CD4-positive, alpha-beta T cell treated with Interleukin-10 for 1 hour (primary cell): ENCODE measurements at places on chromosomes 13 and 19.
A peak's percentile ranks its signal among the peaks of the same experiment; 100 is the strongest.

- DNase-seq = no peak
Observed at GRCh38 chr19:10043286-10043927, 30.1 kb downstream of the RDH8 start.

DNA sequence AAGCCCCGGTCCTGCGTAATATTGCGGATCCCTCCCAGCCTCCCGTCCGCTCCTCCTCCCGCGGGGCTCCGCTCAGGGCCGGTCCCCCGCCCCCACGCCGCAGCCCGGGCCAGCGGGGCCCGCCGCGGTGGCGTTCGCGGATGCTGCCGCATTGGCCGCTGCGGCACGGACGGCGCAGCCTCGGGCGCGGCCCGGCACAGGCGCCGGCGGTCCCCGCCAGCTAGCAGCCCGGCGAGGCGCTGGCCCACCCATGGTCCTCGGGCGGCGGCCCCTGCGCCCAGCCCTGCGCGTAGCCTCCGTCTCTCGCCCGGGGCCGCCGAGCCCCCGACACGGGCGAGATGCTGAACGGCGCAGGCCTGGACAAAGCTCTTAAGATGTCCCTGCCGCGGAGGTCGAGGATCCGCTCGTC lies at the start of gene ATP8A2:
ATP8A2 (plus strand) TSS at position 100 of the 409 bp plus-strand sequence; CDS start at position 339, 239 bp downstream.
- DNase-seq = no peak

- no peak for DNase-seq
Observed at GRCh38 chr13:71576571-71576970, 290.4 kb downstream of the DACH1 start.

GRCh38 chr13:80338781-80339562 lies 2.0 kb downstream of the SPRY2 start:
- no peak for DNase-seq

GRCh38 chr13:81606074-81606473 lies 1265.1 kb upstream of the SPRY2 start:
- DNase-seq = no peak

DNA sequence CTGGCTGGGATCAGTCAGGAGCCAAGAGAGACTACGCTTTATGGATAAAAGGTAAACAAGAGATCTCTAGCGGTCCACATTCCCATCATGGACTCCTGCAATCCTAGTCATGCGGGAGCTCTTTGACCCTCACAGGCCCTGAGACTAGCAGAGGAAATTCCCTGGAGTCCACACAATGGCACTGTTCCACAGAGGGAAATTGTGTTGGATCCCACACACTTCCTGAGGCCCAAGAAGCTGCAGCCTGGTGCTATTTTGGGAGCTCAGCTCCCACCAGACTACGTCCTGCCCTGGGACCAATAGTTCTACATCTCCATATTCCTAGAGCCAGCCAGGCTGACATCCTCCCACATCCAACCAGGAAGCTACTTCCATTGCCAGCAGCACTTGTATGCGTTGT lies 2358.4 kb downstream of the PCDH9 start:
- no peak for DNase-seq

DNA sequence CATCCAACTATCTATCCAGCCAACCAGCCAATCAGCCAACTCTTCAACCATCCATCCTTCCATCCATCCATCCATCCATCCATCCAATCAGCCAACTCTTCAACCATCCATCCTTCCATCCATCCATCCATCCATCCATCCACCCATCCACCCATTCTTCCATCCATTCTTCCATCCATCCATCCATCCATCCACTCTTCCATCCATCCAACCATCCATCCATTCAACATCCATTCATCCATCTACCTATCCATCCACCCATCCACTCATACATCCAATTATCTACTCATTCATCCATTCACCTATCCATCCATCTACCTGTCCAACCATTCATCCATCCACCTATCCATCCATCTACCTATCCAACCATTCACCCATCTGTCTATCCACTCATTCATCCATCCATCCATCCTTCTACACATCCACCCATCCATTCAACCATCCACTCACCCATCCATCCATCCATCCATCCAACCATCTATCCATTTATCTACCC lies 9.4 kb downstream of the ARHGEF18 start:
- no peak for DNase-seq

GRCh38 chr19:46610413-46610775 lies 9.3 kb downstream of the CALM3 start:
- no peak for DNase-seq

DNA sequence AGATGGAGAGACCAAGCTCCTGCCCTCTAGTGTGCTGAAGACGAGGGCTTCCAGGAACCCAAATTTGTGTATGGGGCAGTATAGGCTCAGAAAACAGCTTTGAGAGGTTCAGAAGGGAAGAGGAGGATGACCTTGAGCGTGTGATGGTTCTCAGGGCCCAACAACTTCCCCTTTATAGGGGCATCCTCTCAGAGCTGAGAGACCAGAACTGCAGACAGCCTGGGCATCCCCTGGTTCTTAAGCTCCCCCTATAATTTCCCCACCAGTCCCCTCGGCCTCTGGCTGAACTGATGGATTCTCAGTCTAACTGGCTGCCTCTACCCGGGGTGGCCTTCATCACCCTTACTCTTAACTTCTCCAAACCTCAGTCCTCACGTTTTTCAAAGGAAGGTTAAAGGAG lies 167.5 kb downstream of the URI1 start:
- no peak for DNase-seq

DNA sequence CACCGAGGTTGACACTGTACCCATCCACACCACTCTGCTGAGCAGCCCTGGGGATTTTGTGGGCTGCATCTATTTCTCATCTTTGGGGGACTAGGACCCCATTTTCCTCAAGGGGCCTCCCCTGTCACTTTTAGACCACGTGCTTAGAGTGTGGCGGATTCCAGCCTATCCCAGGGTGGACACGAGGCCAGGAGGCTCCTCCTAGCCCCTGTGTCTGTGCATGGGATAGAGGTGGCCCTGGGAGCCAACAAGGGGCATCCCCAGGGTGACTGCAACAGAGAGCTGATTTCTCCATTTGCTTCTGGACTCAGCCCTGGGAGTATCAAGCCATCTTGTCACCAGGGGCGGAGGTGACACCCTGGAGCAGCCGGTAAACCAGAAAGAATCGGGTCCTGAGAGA lies 24.2 kb downstream of the CPAMD8 start:
- DNase-seq = peak; percentile 5

DNA sequence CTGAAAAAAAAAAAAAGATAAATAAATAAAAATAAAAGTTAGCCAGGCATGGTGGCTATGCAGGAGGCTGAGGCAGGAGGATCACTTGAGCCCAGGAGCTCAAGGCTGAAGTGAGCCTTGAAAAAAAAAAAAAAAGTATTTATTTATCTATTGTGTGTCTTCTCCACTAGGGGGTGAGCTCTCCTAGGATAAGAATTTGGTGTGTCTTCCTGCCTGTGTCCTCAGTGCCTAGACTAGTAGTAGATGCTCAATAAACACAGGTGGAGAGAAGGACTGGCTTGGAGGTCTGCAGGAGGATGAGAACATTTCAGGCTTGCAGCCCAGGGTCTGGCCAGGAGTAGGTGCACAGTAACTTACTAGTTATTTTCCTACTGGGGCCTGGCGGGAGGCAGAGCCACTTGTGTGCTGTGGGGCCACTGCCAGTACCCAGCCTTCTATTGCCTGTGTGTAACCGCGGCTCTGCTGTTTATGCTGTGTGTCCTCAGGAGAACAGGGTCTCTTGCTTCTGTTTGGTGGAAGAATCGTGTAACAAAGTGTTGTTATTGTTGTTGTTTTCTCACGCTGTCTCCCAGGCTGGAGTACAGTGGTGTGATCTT lies 5.4 kb downstream of the LMTK3 start:
- DNase-seq = peak; percentile 72

DNA sequence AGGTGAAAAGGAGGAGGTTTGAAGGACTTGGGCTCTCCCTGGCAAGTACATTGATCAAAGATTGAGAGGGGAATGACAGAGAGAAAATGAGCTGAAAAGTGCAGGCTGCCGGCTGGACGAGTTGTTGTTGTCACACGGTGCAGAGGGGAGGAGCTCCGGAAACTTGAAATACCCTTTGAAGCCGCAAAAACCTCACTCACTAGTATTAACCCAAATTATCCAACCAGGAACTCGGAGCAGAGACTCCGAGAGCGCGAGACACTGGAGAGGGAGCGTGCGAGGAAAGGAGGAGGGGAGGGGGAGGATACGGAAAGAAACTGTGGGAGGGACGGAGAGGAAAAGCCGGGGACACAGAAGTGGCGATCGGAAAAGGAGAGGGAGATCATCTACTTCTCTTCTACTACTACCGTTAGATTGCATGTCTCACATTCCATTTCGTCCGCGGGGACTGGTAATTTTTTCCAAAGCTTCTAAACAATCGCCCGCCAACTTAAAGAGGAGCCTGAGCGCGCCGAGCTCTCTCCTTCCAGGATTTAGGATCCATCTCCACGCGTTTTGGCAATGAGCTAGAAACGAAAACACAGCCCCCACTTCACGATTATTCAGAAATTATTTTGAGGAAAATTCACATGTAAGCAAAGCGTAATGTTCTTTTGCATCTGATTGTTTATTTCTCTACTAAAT lies at the start of gene DACH1:
DACH1 (minus strand) TSS at position 74 of the 684 bp plus-strand sequence.
- DNase-seq = peak; percentile 7

DNA sequence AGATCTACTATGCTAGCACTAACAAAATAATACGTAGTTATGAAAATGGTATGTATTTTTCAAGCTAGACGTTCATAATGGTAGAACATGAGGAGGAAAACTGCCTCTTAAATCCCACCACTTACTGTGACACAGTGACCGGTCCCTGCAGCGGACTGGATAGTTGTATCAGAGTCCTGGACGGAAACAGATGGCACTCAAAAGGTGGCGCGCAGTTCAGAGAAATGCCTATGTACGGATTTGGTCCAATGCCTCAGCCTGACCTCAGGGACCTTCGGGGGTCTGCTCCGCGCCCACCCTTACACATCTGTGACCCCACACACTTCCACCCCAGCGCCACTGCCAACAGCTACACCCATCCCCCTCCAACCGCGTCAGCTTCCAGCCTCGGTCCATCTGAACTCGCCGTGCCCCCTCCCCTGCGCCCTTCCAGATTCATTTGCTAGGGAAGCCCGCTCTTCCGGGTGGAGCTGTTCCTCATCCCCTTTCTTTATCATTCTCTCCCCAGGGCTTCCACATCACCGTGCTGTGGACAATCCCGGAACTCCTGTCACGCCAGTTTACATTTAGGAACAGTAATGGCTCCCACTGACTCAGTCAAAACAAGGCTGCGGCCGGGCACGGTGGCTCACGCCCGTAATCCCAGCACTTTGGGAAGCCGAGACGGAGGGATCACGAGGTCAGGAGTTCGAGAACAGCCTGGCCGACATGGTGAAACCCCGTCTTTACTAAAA lies 792 bp upstream of the LENG8 start:
- DNase-seq = peak; percentile 53

DNA sequence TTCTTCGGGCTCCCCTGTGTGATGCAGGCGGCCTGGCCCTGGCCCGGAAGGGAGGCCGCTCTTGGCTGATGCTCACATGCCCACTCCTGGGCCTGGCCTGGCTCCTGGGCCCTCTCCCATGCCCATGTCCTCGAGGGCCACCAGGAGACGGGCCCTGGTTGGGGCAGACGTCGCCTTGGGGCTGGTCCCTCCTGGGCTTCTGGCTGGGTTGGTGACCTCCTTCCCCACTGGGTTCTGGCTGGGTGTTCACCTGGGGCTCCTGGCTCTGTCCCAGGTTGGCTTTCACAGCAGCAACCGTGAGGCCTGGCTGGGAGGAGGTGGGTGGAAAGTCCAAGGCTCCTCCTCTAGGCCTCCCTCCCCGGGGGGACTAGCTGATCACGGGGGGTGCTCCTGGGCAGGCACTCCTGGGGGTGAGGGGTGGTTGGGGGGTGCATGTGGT lies 15.5 kb upstream of the SLC7A10 start:
- DNase-seq = no peak

DNA sequence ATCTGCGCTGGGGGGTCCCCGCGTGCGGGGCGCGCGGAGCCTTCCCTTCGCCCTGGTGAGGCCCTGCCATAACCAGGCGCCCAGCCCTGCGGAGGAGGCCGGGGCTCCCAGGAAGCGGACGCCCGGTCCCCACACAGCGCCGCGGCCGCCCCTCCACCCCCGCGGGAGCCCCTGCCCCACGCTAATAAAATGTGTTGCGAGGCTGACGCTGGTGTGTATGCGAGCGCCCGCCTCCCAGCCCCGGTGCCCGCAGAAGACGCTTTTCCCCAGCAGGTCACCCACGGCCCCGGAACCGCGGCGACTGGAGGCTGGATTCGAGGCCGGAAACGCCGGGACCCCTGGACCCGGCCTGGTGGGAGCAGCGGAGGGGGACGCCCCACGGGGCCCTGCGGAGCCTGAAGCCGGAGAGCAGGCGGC lies 12.1 kb upstream of the CDC34 start:
- DNase-seq = no peak
